ENCODE measurements at places on chromosomes 16 and 17.

DNA sequence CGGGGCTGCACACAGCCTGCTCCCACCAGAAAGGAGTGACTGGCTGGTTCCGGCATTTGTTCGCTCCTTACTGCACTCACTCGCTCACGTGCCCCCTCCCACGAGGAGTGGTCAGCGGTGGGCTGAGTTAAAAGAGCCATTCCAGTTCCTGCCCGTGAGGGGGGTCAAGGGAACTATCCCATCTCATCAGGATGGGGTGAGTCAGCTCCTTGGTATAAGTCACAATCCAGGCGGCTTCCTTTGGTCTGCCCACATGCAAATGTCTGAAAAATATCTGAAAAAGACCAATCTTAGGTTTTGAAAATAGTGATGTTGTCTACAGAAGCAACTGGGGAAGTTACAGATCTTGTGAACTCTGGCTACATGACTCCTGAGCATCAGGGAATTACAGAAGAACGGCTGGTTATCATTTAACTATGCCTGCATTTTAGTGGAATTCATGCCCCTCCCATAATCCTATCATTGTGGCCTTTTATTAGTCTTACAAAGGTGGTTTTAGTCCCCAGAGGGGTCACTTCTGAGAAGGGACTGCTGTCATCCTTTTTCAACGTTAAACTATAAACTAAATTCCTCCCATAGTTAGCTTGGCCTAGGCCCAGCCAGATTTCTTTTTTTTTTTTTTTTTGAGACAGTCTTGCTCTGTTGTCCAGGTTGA lies 9.8 kb upstream of the TNFSF12 start:
- DNase-seq, result no peak

DNA sequence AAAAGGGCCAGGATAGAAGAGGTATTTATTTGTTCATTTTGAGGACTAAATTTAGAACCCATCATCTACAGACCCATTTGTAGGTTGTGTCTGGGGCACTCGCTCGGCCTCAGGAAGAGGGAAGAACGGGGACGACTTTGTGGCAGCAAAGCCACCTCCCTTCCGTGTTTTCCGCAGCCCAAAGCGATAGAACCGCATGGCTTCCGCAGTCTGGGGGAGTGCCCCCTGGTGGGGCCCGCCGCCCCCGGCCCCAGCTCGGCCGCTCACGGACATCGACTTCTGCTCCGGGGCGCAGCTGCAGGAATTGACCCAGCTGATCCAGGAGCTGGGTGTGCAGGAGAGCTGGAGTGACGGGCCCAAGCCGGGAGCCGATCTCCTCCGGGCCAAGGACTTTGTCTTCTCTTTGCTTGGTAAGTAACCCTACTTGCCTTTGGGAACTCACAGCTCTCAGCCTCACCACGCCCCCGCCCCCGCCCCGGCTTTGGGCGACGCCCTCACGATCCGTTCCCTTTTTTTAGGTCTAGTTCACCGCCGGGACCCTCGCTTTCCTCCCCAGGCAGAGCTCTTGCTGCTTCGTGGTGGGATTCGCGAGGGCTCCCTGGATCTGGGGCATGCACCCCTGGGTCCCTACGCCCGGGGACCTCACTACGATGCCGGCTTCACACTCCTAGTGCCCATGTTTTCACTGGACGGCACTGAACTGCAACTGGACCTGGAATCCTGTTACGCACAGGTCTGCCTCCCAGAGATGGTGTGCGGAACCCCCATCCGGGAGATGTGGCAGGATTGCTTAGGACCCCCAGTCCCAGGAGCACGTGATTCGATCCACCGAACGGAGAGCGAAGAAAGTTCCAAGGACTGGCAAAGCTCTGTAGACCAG lies 681 bp downstream of the TMEM102 start:
- DNase-seq, result no peak

- DNase-seq, result no peak
Observed at GRCh38 chr16:70644763-70645597, 1.4 kb upstream of the IL34 start.

GRCh38 chr17:75366432-75366831 lies 39.0 kb downstream of the GRB2 start:
- DNase-seq, result no peak

DNA sequence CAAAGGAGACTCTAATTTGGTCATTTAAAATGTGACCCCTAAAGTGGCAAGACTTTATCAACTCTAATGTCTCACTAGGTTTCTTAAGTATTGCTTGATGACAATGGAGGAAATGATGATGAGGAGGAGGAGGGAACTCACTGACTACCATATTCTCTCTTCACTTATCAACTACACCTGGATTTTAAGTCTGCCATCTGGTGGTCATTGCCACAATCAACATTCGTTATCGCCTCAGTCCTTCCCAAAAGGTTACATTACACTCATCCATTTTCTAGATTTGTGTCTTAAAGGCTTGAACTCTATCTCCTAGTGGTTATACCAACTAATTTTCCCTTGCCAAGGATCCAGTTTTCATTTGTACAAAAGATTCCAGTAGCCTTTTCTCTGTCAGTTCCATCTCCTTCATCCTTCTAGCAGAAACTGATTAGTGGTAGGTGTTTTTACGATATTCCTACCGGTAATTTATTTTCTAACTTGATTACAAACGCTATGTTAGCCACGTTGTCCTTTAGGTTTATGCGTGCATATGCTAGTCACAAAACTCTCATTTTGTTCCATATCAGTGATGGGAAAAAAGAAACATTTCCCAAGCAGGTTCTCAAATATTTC lies 114.6 kb upstream of the NOG start:
- peak; percentile 41 for DNase-seq

GRCh38 chr17:17706140-17707060 lies 25.1 kb downstream of the RAI1 start:
- no peak for DNase-seq

DNA sequence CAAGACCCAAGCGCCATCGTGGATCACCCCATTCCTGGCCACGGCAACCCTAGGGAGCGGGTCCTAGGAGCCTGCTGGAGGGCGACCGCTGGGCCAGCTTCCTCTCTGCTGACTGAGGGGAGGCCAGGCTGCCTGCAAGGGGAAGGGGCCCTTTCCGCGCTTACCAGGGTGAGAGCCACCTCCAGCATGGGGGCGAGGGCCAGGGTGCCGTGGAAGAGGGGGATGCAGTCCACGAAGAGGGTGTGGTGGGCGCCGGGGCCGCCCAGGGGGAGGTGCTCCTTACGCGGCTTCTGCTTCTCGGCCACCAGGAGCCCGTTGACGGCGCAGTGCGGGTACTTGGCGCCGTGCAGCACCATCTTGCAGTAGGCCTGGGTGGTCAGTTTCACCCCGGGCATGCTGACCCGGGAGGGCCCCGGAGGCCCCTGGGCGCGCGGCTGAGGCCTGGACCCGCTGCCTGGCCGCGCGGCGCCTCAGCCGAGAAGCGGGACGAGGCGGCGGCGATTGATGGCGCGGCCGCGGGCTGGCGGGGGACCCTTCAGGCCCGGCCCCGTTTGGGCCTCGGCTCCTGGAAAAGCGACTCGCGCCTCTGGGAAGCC lies 345 bp downstream of the EMC8 start:
- DNase-seq, result peak; percentile 57

GRCh38 chr17:66143657-66144282 lies 48.2 kb downstream of the CEP112 start:
- no peak for DNase-seq

DNA sequence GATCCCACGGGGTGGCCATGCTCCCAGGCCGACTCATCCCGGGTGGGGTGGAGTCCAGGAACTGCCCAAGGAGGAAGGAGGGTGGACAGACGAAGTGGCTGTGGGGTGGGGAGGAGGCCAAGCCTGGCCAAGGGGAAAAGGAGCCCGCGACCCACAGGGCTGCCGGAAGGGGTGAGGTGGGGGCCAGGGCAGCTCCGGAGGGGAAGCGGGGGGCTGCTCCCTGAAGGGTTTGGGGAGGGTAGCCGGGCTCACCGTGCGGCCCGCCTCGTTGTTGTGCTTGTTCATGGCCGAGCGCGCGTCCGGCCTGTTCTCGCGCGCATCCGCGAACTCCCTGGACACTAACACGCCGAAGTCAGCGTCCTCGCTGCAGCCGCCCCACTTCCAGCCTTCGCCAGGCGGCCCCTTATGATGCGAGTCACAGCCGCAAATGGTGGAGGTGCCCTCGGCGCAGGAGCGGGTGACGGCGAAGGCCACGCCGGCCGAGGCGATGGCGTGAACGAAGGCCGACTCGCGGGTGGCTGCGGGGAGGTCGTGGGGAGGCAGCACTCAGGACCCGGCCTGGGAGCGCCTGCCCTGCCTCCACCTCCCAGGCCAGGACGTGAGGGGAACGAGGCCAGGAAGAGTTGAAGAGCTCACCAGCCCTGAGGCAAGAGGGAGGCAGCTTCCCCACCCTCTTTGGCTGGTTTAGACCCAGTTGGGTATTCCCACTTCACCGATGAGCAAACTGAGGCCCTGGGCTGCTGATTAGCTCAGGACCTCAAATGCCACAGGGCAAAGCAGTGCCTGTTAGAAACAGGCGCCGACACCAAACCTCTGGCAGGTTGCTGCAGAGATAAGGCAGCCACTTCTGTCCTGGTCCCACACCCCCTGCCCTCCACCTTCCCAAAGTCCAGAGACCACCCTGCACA lies 48.7 kb downstream of the WNT3 start:
- DNase-seq, result peak; percentile 7

DNA sequence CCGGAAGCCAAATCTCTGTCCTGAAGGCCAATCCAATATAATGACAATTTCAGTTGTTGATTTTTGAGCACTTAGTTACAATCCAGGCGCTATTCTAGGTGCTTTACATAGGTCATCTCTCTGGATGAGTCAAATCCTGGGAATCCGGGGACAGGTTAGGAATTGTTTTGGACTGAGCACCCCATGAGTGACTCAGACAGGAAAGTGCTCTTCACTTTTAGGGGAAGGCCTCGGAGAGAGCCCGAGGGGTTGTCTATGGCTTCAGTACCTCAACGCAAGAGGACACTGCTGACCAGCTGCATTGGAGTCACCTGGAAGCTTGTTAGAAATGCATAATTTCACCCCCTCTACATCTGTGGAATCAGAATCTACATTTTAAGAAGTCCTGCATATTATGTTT lies 108.8 kb downstream of the IRX5 start:
- DNase-seq, result peak; percentile 38

DNA sequence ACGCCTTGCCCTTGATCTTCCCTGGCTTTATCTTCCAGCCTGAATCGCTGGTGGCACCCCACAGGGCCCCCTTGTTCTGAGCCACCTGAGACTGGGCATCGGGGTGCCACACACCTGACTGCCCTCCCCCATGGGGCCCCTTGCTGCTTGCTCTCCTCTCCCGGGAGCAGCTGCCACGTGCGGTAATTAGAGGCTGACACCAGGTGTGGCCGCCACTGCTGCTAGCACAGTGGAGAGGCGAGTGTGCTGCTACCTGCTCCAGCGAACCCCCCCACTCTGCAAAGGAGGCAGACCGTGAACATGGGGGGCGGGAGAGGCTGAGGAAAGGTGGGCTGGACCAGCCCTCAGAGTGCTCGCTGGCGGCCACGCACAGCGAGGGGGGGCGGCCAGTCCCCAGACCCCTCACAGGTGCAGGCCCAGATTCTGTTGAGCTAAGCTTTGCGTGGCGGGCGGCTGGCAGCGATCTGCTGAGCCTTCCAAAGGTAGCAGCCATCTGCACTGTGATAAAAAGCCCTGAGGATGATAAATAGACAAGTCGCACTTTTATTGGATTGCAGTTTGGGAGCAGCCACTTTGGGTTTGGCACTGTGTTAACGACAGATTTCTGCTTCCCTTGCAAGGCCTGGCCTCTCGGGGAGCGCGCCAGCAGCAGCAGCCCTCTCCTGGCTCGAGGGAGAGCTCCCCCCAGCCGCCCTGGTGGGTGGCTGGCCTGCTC lies 167.9 kb upstream of the GSE1 start:
- DNase-seq, result no peak

- DNase-seq, result peak; percentile 63
Observed at GRCh38 chr16:19168371-19169081, 486 bp downstream of the SYT17 start.

GRCh38 chr17:9905902-9906301 lies 831 bp upstream of the RCVRN start:
- no peak for DNase-seq

DNA sequence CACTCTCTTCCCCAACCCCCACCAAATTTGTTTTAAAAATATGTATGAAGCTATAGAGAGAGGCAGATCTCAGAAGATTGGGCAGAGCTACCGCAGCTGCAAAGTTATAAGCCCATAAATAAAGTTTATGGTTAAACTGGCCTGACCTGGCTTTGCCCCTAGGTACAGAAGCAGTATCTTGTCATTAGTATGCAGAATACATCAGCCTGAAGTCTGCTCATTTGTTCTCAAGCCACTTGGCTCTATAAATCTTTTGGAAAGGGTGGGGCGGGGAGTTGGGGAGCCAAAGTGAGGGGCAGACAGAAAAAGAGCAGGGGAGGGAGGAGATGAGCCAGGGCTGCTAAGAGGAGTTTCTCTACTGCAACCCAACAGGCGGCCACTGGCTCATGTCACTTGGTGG lies 113.2 kb downstream of the SOX9 start:
- no peak for DNase-seq

GRCh38 chr17:40454613-40454995 lies 11.4 kb downstream of the IGFBP4 start:
- no peak for DNase-seq

DNA sequence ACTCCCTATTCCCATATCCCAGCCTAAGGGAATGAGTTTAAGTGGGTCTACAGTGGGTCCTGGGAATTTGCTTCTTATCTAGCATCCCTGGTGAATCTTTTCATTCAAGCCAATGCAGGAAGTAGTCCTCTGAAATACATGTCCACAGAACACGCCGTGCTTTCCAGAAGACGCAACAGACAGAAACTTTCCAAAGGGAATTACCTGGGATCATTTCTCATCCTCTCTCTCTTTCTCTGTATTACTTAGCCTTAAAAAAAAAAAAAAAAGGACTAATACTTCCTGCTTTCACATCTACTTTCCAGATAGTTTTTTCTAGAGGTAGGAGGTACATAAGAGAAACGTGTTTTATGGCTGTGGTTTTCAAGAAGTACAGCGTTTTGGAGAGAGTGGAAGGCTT lies 499.0 kb downstream of the MAF start:
- no peak for DNase-seq

DNA sequence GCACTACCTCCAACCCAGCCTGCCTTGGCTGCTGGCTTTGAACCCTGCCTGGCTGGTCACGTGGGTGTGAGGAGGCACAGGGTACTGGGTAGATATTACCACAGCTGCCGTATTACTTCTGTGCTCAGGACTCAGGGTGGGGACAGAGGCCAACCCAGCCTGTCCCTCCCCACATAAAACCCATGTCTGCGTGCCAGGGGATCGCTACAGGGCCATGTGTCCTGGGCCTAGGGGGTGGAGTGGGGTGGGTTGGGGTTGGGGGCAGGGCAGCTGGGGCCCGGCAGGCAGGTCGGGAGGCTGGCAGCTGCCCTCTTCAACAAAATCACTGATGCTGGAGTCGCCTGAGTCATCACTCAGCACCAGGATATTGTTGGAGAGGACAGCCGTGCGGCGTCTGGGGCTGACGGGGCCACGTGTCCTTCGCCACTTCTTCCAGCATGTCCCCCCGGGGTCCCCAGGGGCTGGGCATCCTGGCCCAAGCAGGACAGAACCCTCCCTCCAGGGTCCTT lies 39.7 kb upstream of the PVALEF start:
- DNase-seq, result peak; percentile 38

Measured in urothelium cell line (cell line).